ENCODE measurements at places on chromosomes 16 and 17. TPM values are rescaled to one million over a fixed set of nuclear protein-coding genes. Genes with fewer than 3 reads are reported as not detected.

DNA sequence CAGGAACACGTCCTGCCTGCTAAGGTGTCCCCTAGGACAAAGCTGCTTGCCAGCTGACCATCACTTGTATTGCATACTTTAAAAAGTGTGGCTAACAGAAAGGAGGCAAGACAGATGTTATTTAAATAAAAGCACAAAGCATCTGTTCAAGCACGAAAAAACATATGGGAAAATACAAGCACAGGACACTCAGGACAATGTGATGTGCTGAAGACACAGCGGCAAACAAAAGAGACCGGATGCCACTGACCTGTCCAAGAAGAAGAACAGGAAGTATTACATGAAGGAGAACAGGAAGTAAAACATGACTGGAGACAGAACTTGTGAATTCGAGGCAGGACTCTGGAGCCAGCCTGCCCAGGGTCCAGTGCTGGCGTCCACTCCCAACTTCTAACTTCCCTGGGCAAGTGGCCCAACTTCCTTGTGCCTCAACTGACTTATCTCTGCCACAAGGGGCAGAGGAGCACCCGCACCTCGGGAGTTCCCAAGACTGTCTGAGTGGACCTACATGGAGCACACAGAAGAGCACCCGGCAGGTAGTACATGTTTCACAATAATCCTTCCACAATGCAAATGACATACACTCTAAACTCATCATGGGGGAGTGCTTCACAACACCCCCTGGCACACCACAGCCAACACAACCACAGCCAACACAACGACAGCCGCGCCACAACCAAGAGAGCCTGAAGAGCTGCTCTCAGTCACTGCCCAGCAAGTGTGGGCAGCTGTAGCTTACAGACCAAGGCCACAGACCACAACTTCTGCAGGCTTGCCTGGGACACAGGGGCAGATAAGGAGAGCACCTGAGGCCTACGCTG, 36.6 kb downstream of the ANKRD11 start:
- DNase-seq = peak; percentile 42

BRIP1 gene
- total RNA-seq = 4.0 TPM

GRCh38 chr16:88308441-88309173, 74.2 kb upstream of the ZNF469 start:
- no peak for DNase-seq

DNA sequence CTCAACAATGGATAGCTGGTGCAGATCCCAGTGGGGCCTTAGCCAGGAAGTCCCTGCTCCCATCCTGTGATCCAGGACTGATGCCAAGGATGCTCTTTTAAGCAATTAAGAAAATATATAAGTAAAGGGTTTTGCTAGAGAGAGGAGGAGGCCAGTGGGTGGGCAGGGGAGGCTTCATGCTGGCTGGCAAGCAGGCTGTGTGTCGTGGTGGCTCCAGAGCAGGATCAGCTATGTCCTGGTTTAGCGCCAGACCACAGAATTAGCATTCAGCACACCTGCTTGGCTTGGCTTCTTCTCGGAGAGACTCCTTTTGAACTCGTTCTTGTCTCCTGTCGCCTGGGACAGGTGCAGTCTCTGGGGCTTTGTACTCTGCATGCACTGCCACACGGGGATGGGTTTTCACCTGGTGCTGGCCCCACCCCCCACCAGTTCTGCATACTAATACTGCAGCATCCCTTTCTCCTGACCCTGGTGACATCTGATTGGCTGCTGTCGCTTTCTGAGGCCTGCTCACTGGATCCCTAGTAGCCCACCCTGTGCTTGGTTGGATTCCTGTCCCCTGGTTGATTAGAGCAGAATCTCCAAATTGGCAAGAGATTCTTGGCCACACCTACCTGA, 66.1 kb downstream of the PLD6 start:
- peak; percentile 19 for DNase-seq

TERB1 gene
- under 0.01 TPM for total RNA-seq

- peak; percentile 63 for DNase-seq
Measured at GRCh38 chr16:4351880-4352279, 759 bp upstream of the PAM16 start.

DNA sequence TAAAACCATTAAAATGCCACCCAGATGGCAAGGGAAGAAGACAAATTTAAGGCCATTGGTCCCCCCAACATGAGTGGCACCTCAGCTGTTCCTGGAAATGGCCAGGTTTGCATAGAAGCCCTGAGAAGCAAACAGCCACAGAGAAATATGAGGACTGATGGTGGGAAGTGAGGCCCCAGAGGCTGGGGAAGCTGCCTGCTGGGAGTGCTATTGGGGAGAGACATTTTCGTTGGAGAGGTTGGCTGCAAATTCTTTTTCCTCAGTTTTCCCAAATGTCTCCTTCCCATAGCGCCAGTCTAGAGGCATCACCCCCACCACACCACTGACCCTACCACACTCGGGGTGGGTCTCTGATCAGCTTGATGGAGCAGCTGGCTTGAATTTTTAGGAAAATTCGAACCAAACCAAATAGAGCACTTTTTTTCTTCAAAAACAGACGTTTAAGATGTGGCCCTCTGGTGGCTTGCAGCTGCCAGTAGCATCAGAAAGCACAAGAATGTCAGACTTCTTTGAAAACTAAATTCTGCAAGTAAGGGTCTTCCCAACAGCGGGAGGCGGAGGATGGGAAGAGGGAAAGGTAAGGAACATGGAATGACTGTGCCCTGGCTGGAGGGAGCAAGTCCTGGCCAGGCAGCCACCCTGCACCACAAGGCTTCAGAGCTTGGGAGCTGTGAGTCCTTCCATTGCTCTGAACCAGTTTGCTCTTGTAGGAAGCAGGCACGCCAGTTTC, 13.2 kb upstream of the SLC12A3 start:
- peak; percentile 49 for DNase-seq

- DNase-seq = no peak
Measured at GRCh38 chr16:78553268-78554039, 454.0 kb downstream of the WWOX start.

- DNase-seq = no peak
Measured at GRCh38 chr17:20276421-20276820, 190.9 kb downstream of the LGALS9B start.

CLUH gene
- total RNA-seq = 29.4 TPM

HOXB1 gene
- total RNA-seq = not detected

DNA sequence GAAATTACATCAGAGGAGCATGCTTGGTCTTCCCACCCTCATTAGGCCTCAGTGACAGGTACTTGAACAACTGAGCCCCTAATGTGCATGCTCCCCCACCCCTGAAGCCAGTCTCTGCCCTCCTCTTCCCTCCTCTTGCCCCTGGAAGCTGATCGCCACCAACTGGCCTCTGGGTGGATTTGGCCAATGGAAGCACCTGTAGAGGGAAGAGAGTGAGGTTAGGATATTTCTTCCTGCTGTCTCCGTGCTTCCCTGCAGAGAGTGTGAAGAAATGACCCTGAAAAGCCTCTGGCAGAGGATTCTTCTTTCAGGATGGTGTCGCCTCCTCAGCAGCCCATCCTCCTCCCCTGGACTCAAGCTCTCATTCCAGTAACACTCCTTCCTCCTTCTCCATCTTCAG, 5.9 kb upstream of the CBLN1 start:
- no peak for DNase-seq

PYDC1 gene
- not detected for total RNA-seq

DNA sequence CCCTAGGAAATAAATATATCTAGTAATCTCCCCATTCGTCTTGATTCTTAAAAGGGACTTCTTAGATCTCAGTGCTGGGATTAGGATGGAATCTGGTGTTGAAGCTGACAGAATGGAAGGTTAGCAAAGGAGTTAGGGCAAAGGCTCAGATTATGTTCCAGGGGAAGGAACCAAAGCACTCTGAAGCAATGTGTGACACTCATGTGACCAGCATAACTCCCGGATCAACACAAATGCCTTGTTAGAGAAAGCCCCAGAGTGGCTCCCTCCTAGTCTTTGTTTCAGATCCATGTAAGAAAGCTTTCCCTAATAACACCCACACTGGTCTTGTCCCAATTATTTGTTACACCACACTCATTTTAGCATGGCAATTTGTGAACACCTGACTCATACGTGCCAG, 62.6 kb upstream of the ERN1 start:
- no peak for DNase-seq

Data from fibroblast of lung (primary cell).